Prostate gland (tissue), 2 donors: ENCODE measurements at places on chromosomes 2 and 18.

- no peak for DNase-seq
These were observed 87.2 kb downstream of the SLC5A7 start for GRCh38 chr2:108073415-108074072.

- no peak for DNase-seq
These were observed 1023.4 kb upstream of the KLHL29 start for GRCh38 chr2:22361571-22361970.

- DNase-seq = no peak
These were observed 65.1 kb downstream of the MEX3C start for GRCh38 chr18:51132256-51132935.

DNA sequence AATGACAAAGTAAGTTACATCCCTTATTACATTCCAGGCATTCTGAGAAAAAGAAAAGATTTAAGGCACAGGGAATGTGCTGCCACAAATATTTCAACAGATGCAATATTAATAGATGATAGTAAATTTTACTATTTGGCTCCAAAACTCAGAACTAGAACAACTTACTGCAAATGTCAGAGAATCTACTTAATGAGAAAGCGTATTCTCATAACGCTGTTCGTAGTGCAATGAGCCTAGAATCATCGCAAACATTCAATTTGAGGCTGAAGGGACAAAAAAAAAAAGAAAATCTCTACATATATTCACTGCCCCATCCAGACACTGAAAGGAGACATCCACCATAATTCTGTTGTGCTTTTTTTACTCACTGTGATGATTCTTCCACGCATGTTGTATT is 272.1 kb upstream of the DOK6 start:
- no peak for DNase-seq

- DNase-seq = peak; percentile 18
These were observed 285.9 kb downstream of the RNF144A start for GRCh38 chr2:7203056-7203467.

DNA sequence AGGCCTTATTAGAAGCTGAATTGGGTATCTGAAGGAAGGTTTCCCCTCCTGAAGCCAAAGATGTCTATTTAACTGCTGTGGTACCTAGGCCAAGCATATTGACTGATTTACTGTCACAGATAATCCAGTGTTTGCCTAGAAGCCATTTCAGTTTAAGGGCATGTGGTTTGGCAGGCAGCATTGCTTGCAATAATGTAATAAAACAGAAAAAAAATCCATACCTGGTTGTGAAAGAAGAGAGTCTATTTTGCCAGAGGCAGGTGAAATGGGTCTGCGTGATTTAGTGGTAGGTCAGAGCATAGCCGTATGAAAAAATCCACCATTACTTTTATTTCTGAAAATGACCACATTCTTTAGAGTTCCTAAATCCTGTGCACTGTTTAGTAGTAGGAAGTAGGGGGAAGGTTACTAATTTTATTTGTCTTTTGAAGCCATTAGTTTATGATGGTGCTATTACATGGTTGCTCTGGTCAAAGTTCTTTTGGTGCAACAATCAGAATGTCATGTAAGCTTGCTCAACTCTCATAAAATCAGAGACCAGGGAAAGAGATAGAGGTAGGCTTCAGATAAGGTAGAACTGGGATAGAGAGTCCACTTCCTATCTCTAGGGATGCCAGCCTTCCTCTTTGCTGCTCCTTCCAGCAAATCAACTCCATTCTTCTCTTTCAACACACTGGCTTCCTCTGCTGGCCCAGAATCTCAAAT is 343.4 kb downstream of the GPD2 start:
- peak; percentile 45 for DNase-seq
